ENCODE measurements at places on chromosomes 2 and 18.

DNA sequence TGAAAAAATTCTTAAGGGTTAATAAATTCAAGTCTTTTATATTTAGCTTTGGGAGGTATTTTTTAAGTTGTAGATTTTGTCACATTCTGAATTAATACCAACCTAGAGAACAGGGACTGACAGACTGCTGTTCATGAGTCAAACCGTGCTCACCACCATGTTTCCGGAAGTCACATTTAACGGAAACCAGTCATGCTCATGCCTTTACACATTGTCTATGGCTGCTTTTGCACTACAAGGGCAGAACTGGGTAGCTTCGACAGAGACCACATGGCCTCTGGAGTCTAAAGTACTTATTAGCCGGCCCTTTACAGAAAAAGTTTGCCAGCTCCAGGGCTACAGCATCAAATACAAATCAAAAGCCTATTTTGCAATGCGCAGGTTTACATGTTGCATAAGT lies 33.3 kb downstream of the LONRF2 start:
- DNase-seq = no peak

DNA sequence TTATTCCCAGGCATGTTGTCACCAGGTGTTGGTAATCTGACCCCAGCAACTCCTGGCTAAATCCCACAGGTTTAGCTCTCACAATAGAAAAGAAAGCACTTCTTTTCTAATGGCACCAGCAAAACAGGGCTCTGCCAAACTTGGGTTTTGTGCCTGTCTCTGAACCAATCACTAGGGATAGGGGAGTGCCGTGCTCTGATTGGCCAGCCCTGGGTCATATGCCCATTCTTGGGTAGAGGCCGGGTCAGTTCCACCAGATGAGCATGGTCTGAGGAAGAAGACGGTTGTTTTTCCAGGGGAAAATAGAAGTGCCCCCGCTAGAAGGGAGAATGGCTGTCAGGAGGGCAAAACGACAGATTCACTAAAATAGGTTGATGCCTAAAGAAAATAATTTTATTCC lies 14.7 kb downstream of the CDK15 start:
- DNase-seq = no peak

DNA sequence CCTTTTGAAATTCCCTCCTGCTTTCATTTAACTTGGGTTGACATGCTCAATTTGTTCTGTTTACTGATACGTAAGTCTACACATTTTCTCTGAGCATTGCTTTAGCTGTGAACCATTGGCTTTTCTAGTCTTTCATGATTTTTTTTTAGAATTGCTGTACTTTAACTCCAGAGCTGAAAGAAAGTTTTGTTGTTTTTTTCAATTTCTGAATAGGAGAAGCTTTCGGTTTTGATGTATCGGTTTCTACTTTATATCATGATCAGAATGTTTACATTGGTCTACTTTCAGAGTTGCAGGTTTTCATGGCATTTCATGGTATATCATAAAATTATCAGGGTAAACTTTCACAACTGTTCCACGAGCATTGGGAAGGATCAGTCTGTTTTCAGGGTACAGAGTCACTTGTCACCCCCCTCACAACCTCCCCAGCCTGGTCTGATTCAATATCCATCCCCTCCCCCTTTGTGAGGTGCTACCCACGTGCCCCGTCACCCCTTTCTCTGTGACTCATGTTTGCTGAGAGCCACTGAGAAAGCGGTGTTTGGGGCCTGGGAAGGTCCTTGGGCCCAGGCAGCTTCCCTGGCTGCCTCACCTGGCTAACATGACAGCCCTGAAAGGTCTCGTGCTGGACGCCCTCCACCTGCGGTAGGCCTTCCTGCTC lies 7.0 kb downstream of the ASTL start:
- no peak for DNase-seq

DNA sequence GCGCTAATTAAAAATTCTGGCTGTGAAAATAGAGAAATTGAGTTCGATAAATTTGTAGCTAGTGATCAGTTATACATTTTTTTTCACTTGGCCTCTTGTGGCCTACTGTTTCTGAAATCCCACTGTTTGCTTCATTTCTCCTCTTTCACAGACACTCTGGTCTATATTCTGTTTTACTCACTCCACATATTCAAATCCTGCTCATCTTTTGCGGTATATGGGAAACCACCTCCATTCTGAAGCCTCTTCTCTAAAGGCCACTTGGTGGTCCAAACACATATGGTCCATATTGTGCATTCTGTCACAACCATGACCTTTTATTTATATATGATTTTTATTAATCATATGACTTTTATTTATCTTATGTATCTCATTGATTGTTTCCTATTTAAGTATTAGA lies 67.0 kb downstream of the MYO1B start:
- no peak for DNase-seq

DNA sequence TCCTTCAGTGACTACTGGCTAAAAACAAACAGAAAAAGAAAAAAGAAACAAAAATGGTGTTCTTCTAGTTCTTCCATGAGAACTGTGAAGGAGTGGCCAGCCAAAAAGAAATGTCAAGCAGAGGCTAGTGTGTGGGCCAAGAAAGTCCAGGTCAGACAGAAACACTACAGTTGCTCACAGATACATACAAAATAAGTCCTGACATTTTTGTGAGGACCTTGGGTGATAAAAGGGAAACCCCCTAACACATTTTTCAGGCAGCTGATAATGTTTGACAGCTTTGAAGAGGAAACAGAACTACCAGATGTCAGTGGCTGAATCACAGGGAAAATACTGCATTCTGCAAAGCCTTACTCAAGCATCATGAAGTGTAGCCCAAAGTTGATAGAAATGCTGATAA lies 28.1 kb downstream of the ARHGAP25 start:
- no peak for DNase-seq

GRCh38 chr2:176755537-176756135 lies 457.0 kb upstream of the HNRNPA3 start:
- DNase-seq = no peak

DNA sequence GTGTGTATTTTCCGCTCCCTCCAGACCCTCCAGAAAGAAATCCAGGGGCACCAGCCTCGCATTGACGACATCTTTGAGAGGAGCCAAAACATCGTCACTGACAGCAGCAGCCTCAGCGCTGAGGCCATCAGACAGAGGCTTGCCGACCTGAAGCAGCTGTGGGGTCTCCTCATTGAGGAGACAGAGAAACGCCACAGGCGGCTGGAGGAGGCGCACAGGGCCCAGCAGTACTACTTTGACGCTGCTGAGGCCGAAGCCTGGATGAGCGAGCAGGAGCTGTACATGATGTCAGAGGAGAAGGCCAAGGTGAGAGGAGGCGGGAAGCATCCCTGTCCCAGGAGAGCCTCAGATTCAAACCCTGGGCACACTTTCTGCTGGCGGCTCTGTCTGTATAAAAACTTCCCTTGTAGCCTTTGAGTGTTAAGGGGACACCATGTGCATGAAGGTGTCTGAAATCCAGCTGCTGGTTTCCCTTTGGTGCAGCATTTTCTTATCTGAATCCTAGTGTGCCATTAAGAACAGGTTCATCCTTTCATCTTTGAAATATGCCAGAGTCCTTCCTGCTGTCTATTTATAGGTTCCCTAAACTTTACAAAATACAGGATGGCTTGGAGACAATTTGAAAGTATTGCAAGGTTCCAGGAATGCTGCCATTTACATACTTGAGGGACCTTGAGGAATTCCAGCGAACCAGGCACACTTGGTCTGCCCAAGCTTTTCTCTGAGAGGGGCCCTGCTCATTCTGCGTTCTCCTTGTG lies 77.1 kb upstream of the EML6 start:
- DNase-seq = no peak

DNA sequence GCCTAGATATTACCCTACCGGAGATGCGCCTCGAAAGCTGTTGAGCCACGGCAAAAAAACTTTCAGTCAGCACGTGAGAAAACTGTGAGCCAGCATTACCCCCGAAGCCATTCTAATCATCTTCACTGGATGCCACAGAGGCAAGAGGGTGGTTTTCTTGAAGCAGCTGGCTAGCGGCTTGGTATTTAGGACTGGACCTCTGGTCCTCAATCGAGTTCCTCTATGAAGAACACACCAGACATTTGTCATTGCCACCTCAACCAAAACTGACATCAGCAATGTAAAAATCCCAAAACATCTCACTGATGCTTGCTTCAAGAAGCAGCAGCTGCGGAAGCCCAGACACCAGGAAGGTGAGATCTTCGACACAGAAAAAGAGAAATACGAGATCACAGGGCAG lies 52.8 kb upstream of the SLC66A3 start:
- DNase-seq = no peak

GRCh38 chr2:42792583-42793333 lies at the start of gene HAAO:
Gene HAAO, minus strand, starts transcription at chr2:42792583. Its CDS starts 47 bp downstream, at chr2:42792536.
- DNase-seq = no peak

GRCh38 chr18:67001052-67001451 lies 397.2 kb upstream of the CDH19 start:
- no peak for DNase-seq

GRCh38 chr18:51654488-51655326 lies 457.2 kb upstream of the MEX3C start:
- no peak for DNase-seq

DNA sequence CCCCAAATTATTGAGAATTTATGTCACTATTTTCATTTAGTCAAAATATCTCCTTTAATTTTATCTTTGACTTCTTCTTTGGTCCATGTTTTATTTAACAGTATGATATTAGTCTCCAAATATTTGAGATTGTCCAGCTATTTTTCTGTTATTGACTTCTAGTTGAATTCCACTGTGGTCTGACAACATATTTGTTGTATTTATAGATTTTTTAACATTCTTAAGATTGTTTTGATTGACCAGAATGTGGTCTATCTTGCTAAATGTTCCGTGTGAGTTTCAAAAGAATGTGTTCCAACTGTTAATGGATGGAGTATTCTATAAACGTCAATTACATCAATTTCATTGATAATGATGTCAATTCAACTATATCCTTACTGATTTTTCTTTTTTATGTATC lies 1452.1 kb downstream of the SUCLG1 start:
- DNase-seq = no peak

GRCh38 chr2:41937921-41938708 lies 109.7 kb upstream of the PKDCC start:
- no peak for DNase-seq

DNA sequence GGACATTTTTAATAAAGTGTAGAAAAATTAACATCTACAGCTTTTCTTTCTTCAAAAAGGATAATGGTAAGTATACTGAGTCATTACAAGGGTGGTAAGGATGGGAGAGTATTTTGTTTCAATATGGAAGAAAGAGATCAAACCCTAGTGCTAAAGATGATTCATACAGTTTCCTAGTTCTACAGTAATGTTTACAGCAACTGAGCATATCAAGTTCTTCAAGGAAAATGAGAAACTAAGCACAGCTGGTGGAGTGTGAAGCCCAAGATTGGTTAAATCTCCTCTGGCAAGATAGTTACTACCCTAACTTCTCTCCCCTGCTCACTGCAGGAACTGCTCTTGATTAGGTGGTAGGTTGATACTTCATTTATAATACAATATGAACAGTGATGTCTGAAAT lies 467.5 kb downstream of the XIRP2 start:
- no peak for DNase-seq

DNA sequence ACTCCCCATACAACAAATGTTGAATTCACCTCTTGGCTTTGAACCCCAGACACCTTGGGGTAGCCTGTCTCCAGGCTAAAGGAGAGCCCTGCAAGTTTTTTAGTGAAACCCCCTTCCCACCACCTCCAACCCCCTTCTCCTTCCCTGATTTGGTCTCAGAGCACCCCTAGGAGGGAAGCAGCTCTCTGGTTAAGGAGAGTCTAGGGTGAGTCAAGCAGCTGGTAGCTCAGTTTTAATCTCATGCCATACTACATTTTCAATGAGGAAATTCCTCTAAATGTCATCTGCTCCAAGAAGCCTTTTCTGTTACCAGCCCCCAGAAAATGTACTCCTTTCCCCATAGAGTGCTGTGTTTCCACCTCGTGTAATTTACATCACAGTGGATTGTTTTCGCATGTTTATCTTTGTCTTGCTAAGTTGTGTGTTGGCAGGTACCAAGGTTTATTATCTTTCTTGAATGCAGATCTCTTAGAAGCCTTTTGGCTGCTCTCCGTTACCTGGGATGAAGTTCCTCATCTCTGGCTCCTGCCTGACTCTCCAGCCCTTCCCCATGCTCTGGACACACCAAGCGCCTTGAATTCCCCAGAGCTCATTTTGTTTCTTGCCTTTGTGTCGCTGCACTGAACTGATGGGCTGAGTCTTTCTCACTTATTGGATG lies 82.2 kb downstream of the ASAP2 start:
- DNase-seq = no peak

GRCh38 chr2:98164256-98164655 lies 77.3 kb downstream of the VWA3B start:
- no peak for DNase-seq

DNA sequence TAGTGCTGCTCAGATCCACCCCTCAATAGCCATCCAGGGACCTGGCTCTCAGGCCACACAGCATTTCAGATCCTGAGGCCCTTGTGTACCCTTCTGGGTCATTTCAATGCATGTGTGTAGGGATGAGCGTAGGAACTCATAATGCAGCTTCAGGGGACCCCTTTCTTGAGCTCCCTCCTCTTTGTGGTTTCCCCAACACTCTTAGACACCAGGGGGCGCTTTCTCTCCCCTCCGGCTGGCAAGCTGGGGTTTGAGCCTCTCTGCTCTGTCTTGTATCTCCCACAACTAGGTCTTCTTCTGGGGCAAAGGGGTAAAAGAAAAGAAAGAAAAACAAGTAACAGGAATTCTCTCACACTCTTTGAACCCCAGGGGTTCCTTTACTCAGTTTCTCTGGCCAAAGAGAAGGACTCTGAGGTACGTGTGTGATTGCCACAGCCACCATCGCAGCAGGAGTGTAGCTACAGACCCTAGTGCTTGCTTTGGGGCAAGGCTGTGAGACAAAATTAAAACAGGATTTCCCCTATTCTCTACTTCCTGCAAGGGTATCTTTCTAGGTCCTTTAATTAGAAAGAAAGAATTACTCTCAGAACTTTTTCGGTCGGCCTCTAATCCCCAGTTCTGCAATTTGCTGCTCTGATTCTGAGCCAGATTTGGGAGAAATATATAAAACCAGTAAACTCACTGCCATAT lies 38.0 kb downstream of the CABYR start:
- peak; percentile 21 for DNase-seq

- no peak for DNase-seq
These were observed 34.1 kb upstream of the KLHL29 start for GRCh38 chr2:23350792-23351355.

All from NCI-H1105 (cell line).